ENCODE measurements at places on chromosomes 6 and 20.

- no peak for DNase-seq
These were observed 1.1 kb downstream of the SPAG4 start for GRCh38 chr20:35616465-35617396.

- no peak for DNase-seq
These were observed 628.8 kb upstream of the MAN1A1 start for GRCh38 chr6:119978274-119978889.

GRCh38 chr6:119742188-119742803 lies 392.7 kb upstream of the MAN1A1 start:
- DNase-seq: peak; percentile 13

DNA sequence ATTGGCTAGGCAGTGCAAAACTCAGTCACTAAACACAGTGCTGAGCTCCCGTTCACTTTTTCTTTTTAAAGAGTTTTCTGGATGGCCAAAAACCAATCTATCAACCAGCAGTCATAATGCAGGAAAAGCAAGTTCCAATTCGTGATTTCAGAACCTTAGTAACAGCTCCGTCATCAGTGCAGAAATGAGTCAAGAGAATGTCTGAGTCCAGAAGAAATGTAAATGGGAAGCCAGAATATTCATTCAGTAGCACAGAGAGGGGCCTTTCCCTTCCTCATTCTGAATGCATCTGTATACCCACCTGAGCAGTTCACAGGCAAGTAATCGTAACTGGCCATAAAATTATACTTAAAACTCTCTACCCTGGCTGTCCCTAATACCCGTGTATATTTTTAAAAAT lies 20.4 kb downstream of the HUS1B start:
- no peak for DNase-seq

DNA sequence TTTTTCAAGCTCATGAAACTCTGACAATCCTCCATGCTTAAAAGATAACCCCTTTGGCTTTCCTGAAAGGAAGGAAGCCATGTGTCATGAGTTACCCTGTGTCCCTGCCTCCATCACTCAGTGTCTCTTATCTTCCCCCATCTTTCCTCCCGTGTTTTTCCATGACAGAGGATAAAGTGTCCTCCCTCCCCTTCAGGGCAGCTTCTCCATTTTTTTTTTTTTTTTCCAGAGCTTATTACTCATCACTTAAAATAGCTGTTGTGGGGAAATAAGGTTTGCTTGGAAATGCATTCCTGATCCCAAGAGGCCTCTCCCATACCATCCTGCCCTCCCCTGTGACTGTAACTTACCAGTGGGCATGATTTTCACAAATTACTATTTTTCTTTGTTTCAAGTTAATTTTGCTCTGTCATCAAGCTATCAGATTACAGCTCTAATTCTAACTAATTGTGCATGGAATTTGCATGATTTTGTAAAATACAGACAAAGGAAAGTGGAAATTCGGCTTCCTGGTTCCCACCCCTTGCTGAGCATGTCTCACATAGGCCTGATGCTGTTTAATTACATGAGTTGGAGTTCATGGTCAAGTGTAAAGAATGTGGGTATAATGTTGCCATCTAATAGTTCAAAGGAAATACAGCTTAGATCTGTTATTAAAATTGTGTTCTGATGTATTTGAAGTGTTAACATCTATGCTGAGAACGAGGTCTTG lies 614.5 kb upstream of the FLRT3 start:
- no peak for DNase-seq

DNA sequence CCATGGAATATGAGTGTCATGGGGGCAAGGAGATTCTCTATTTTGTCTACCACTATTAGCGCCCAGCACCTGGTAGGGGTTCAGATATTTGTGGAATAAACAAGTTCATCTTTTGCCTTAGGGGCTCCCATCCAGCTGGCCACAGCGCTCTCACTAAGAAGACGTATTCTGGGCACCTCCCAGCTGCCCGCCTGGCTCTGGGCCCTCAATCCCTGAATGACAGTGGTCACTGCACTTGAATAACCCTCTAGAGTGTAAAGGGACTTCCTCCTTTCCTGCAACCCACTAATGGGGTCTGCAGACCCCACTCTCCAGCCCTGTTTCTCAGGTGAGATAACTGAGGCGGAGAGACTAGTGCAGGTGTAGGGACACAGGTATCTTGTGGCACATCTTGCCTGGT lies 36.2 kb downstream of the SNX5 start:
- DNase-seq: no peak

DNA sequence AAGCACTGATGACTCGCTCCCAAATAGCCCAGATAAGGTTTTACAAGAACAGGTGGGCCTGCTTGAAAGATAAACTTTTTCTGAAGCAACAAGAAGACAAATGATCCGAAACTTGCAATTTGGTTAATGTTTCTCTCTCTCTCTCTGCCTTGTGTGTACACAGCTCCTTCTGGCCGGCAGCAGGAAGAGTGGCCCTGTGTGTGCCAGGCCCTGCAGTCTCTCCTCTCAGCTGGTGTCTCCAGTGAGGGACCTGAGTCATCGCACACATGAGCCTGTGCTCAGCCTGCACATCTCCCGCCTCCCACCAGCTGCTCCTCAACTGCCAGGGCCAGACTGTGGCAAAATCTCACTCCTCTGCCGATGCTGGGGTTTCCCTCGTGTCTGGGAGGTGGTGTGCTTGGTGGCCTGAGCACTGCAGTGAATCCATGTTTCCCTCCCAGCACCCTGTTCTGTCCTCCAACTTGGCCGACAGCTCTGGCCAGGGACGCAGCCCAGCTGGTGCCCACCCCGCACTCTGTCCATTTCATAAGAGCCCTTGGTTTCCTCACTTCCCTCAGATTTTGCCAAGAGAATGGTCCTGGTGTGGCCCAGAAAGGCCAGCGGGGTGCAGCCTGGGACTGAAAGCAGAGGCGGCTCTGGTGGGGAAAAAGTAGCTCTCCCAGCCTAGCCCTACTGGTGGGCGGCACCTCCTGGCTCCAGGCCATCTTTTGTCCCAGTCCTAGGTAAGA lies 49.4 kb downstream of the ERMARD start:
- DNase-seq: no peak

DNA sequence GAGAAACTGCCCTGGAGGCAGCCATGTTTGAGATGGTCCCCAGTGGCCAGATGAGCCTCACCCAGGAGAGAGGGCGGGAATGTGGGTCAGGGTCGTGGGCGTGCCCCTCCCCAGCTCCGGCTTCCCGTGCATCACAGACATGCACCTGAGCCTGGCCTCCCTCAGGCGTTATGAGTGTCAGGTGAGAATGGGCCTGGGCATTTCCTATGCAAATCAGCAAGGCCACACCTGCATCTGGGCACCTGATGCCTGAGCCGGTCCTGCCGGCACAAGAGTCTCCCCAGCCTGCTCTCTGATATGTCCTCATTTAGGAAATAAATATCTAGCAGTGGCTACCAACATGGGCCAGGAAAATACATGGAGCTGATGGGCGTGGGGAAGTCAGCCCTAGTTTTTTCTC lies 82.4 kb downstream of the RAMACL start:
- DNase-seq: no peak

DNA sequence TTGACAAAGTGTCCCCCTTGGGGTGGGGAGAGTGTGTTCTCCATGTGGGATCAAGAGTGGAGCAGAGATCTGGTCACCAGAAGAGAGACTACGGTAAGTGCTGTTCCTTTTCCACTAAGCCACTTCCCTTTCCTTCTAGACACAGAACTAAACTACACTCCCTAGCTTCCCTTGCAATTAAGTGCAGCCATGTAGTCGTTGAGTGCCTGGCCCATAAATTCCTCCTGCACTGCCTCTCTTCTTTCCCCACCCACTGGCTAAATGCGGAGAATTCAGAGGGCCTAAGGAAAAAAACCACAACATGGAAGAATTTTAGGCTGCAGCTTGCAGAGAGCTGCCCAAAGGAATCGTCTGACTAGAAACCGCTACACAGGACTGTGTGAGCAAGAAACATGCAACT lies 1.5 kb downstream of the WDR27 start:
- no peak for DNase-seq

DNA sequence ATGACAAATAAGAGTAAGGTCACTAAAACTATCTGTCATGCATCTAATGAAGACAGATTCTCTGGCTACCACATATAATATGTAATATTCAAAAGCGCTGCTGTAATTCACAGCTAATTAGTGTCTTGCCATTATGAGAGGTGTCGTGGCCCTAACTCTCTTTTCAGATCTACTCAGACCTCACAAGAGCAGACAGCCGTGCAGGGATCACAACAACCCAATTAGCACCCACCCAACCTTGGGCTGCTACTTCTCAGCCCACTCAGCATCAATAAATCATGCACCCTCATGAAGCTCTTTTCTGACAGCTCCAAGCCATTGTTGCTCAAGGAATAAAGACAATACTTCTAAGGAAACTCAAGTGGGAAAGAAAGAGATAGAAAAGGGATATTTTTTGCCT lies 61.5 kb downstream of the FRK start:
- DNase-seq: no peak

DNA sequence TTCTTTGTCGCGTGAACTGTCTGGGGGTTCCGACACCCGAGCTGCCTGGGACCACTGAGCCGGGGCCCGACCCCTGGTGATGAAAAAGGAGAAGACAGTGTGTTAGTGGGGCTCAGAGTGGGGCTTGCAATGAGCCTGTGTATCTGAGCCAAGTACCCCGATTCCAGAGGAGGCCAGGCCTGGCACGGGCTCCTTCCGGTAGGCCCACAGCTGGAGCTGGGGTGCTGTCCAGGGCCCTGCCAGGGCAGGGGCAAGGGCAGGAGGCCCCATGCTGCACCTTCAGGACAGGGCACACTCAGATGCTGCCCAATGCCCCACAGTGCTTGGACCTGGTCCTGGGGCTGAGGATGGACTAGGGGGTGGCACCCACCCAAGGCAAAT lies 89.4 kb downstream of the TAF4 start:
- DNase-seq: no peak

DNA sequence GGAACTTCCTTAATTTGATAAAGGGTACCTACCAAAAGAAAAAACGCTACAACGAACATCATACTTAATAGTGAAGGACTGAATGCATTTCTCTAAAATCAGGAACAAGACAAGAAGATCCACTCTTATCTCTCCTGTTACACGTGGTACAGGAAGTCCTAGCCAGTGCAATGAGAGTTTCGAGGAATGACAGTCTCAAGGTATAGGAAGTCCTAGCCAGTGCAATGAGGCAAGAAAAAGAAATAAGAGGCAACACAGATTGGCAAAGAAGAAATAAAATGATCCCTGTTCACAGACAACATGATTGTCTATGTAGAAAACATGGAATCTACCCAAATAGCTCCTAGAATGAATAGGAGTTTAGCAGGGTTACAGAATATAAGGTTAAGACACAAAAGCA lies 167.8 kb upstream of the MLN start:
- DNase-seq: no peak

GRCh38 chr6:53361549-53362031 lies 12.8 kb upstream of the ELOVL5 start:
- DNase-seq: no peak

- DNase-seq: no peak
These were observed 175.6 kb upstream of the PDE7B start for GRCh38 chr6:135675862-135676261.

DNA sequence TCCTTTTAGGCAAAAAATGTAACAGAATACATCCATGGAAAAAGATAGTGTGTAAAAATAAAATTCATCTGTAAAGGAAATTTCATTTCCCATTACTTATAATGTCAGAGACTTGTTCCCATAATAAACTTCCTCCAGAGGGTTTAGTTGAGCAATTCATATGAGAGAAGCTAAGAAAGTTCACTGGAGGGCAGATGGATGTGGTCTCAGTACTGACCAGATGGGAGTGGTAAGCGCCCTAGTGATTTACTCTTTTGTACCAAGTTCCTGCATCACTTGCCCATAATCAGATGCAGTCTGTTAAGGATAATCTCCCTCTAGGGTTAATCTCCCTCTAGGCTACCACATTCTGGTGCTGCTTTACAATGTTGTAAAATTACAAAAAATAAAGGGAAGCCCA lies 61.7 kb downstream of the ESF1 start:
- no peak for DNase-seq

Data from stimulated activated CD8-positive, alpha-beta memory T cell treated with anti-CD3 and anti-CD28 coated beads, Interleukin-4, amount 100 ng/mL, for 1 hour (primary cell).